ENCODE measurements at places on chromosomes 2 and 18.

DNA sequence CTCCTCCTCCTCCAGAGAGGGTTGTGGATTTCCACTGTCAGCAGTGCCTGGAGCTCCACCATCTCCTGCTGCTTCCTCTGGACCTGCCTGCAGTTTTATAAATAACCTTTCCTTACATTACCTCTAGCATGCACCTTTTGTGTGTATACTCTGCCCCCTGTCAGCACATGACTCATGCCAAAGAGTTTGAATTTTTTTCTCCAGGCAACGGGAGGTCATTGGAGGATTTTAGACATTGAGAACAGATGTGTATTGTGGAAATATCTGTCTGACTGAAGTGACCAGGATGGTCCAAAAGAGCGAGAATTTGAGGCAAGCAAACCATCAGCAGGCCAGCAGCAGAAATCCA is 31.7 kb downstream of the IL37 start:
- no peak for DNase-seq

- no peak for DNase-seq
Observed at GRCh38 chr2:3238951-3239841, 138.4 kb downstream of the EIPR1 start.

DNA sequence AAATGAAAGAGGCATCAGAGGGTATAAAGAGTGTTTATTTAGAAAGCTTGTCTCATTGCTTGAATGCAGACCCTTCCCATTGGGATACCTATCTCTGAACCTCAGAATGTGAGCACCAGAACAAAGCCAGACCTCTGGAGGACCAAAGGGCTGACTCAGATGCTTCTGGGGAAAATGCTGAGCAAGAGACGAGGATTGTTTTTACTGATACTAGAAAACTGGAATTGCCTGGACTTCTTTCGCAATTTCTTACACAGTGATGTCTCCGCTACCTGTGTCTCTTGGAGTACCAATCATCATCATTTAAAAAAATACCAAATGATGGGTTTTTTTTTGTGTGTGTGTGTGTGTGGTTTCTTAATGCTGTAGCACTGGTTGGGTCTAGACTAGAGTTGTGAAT is 55.6 kb upstream of the CCDC85A start:
- no peak for DNase-seq

DNA sequence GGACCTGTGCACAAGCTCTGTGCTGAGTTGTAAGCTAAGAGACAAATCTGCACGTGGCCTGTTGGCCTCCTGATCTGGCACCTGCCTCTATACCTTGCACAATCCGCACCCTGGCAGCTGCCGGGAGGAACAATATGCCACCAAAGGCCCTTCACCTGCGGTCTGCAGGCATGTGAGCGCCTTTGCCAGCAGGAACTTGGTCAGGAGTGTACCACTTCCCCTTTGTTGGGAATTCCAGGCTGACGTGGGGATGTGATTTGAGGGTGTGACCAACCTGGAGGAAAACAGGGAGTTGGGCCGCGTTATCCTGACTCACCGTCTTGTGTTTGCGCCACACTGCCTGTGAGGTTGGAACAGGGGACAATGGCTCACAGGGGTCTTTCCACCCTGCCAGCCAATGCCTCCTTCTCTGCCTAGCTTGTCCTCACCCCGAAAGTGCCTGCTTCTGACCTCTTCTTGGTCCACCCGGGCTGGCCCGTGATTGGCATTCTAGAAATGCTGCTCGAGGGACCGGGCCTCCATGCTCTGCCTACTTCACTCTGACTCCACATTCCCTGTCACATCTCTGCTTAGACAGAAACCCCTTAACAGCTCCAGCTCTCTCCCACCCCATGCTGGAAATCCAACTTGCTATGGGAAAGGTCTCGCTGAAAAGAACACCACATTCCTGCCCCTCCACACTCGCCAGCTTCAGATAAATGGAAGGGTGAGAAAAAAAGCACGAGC is 67.1 kb upstream of the MAP4K4 start:
- DNase-seq = no peak

GRCh38 chr2:74137651-74138599 is 9.8 kb downstream of the BOLA3 start:
- no peak for DNase-seq

DNA sequence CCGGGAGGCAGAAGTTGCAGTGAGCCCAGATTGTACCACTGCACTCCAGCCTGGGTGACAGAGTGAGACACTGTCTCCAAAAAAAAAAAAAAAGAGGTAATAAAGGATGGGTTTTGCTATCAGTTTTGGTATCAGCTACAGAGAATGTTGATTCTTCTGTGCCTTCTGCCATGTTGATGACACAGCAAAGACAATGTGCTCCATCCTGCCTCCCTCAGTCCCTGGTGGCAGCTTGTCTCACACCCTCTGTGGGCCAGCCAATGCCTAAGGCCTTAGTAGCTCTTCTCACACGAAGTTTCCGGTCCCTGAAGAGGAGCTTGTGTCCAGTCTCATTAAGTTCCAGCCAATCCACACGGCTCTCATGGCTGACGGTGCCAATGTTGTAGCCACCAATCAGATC is 17.6 kb downstream of the IFT172 start:
- no peak for DNase-seq
